ENCODE measurements at places on chromosomes 16 and 17. TPM values are rescaled to one million over a fixed set of nuclear protein-coding genes. Genes with fewer than 3 reads are reported as not detected.

DNA sequence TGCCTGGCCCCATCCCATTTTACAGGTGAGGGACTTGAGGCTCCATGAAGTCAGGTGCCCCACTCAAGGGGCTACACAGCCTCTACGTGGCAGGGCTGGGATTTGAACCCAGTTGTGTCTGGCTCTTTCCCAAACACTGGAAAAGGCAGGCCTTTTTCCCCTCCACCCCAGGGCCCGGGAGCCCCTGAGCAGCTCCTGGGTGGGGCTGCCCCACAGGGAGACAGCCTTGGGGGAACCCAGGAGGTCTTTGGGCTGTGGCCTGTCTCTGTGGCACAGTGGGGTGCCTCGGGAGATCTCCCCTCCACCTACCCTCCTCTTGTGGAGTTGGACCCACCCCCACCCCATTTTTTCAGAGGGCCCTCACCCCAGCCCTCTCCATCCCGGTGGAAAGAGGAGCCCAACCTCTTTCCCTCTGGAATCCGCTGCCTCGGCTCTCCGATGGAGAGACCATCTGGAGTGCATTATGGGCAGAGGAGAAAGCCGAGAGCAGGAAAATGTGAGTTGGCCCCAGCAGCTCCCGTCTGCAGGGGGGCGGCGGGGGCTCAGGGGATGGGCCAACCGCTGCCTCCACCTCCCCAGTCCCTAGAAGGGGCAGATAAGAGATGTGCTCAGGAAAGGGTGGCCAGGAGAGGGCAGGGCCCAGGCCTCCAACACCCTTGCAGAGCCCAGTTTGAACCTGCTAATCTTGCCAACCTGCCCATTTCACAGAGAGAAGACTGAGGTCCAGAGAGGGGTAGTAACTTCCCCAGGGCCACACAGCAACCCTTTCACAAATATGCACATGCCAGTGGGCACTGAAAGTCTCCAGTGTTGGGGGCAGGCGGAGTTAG is 15.4 kb upstream of the TMEM92 start:
- no peak for DNase-seq

- DNase-seq: no peak
Observed at GRCh38 chr16:30335598-30336474, 19.3 kb downstream of the CD2BP2 start.

GRCh38 chr17:14950686-14951085 is 314.4 kb downstream of the PMP22 start:
- no peak for DNase-seq

The GRIN2A gene
- total RNA-seq: 11.2 TPM

- peak; percentile 15 for DNase-seq
Observed at GRCh38 chr16:71276589-71277334, 12.4 kb downstream of the CMTR2 start.

The TMEM235 gene
- 1.2 TPM for total RNA-seq

The RPH3AL gene
- 5.9 TPM for total RNA-seq
